ENCODE measurements at places on chromosomes 1 and 21.

DNA sequence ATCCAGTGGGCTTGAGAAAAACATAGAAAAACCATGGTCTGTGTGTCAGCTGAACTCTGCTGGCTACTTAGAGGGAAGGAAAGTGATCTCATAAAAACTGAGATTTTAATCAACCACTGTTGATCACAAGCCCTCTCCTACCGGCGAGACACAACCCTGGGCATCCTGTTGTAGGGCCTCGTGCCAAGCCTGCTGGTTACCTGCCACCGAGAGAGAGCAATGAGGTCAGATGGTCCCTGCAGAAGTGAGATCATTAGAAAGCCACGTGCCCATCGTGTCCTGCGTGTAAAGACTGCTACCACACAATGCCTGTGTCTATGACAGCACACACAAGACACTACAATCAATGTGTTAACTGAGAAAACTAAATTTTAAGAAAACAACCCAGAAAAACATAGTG lies 41.7 kb upstream of the GPR153 start:
- no peak for DNase-seq

DNA sequence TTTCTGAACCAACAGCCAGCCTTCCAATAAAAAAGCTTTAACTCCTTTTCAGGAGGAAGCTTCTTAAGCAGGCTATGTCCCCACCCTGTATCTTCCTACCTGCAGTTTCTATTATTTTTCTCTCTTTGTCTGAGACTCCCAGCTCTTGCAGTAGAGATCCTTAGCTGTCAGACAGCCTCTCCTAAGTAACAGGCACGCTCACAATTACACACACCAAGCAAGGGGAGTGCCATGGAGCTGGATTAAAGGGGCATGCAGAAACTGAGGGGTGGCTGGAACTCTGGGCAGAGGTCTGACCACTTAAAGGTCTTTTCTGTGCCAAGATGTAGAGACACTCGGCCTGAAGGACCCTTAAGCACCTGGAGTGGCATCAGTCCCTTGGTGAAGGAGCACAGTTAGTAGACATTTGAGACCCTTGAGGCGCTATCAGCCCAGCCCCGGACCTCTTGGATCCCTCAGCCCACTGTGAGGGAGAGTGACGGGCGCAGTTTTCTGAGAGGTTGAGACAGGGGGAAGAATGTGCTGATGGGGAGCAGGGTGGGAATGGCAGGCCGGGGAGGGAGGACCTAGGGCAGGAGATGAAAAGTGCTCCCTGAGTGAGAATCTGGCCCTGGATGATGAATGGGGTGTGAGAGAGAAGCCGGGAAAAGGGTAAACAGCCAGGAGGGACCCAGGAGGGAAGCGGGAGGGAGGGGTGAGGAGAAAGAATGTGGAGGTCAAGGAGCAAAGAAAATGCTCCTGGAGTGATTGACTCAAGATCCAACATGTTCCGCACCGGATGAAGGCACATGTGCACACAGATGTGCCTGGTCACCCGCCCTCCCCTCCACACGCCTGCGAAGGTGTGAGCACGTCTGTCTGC lies 13.3 kb downstream of the PLXNA2 start:
- no peak for DNase-seq

- DNase-seq: no peak
Measured at GRCh38 chr21:18443085-18443484, 39.5 kb upstream of the TMPRSS15 start.

GRCh38 chr1:42983693-42984092 lies 25.0 kb upstream of the SLC2A1 start:
- DNase-seq: no peak

Measured in CD4-positive, alpha-beta T cell treated with Interleukin-4 for 4 hours (primary cell).